CD8-positive, alpha-beta memory T cell (primary cell): ENCODE measurements at places on chromosomes 3 and 15. TPM values are rescaled to one million over a fixed set of nuclear protein-coding genes. Genes with fewer than 3 reads are reported as not detected.

- DNase-seq = no peak
Observed at GRCh38 chr15:37995461-37996347, 61.3 kb downstream of the TMCO5A start.

SLC24A5 gene
- not detected for total RNA-seq

GRCh38 chr3:155553780-155554179, 191.1 kb downstream of the PLCH1 start:
- no peak for DNase-seq

DNA sequence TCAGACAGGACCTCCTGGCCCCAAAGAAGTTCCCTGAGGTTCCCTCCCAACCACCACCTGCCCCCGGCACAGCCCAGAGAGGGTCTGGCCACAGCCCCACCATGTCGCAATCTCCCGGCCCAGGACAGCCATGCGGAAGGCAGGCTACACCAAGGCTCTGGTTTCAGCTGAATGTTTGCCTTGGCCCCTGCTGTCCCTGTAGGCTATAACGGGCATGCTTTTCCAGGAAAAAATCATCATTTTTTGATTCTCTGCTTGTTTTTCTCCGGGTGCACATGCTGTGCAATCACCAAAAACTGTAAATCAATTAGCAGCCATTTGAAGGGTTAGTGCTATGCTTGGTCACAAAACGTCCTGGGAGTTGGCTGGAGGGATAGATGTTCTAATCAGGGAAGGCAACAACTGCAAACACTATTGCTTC, 142.7 kb upstream of the IGF1R start:
- DNase-seq = no peak

ANKDD1A gene
- 3.0 TPM for total RNA-seq

GOLGA8M gene
- 0.53 TPM for total RNA-seq
